ENCODE measurements at places on chromosomes 11 and 22.

- DNase-seq, result no peak
Measured at GRCh38 chr11:13316528-13316961, 39.0 kb downstream of the BMAL1 start.

- no peak for DNase-seq
Measured at GRCh38 chr11:61783717-61784505, 8.5 kb downstream of the TMEM258 start.

GRCh38 chr11:4087551-4087950, 7.0 kb upstream of the RRM1 start:
- no peak for DNase-seq

DNA sequence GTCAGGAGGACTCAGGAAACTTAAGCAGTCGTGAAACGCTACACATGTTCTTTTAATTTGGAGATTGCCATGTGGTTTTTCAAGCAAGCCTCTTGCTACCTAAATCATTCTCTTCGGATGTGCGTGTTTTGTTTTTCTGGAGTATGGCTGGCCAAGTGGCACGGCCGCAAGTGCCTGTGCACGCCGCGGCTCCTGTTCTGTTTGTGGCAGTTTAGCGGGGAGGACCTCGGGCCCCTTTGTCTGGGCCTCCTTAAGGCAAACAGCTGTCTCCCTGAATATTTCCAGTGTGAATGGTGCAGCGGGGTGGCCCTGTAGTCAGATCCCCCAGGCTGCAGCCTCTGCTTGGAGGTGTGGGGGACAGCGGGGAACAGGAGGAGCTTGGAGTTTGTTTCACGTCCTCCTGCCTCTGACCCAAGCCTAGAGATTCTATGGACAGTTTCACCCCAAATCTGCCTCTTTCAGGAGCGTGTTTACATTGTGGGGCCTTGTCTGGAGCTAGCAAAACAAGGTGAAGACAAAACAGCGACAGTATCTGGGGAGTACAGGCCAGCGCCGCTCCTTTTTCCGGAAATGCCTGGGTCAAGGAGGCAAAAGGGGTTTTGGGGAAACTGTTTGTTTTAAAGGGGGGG, 1.3 kb downstream of the LRP5 start:
- no peak for DNase-seq

DNA sequence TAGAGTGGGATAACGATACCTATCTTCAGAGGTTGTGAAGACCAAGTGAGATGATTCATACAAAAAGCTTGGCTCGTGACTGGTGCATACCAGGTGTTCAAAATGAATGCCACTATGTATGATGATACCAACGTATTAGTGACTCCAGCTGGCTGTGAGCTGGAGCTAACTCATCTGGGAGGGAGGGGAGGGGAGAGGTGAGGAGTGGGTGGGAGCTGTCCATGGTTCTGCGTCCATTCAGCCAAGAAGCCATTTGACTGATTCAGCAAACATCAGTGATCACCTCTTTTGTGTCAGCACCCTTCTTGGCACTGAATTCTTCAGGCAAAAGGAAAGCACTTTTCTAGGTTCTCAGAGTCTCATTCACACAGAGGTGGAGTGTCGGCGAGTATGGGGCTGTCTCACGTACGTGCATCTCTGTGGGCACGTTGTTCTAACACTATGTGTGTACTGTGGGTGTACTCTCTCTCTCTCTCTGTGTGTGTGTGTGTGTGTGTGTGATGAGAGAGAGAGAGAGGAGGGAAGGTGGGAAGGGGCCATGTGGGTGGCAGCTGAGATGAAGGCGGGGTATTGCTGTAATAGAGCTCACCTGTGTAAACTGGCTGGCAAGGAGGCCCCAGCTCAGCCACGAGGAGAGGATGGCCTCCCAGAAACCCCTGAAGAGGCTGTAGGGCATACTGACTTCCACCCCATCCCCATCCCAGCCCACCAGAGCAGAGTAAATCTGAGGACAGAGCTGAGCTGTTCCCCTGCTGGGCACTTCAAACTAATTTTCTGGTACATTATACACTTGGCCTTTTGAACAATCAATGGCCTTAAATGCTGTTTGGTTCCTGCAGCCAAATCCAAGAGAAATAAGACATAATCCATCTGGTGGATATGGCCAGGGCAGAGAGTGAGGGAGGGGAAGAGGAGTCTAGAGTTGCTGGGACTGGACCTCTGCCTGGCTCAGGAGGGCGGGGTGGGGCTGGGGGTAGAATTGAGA, 96.1 kb upstream of the THY1 start:
- DNase-seq, result no peak

- no peak for DNase-seq
Measured at GRCh38 chr11:68584097-68584496, 100.2 kb upstream of the GAL start.

DNA sequence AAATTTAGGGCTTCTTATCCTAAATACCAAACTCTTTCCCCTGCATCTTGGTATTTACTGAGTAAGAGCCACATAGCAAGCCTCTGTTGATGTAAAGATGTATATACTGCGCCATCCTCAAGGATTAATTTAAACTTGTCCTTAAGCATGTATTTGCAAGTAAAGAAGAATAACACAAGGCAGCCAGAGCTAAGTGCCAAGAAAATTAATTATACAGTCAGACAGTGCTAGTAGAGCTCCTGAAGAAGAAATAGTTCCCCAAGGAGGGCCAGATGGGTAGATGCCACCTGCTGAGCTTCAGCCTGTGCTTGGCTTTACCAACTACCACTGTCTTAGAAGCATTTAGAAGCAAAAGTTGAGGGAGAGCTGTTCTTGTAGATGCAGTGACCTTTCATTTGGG, 470.0 kb downstream of the BUD13 start:
- no peak for DNase-seq

DNA sequence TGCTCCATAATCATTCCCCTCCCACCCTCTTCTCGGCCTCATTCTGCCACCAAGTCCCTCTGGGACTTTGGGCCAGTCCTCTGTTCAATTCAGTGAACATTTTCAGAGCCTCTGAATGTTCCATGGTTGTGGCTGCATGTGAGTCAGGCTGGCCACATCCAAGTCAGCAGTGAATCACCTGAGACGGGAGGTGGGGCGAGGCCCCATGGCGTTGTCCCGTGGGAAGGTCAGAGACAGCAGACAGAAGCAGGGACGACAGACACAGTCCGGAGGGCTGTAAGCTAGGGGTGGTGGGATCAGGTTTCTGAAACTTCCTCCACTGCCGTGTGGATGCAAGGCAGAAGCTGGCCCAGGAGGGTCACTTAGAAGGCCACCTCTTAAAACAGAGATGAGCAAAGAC, 324.8 kb downstream of the MN1 start:
- no peak for DNase-seq

- no peak for DNase-seq
Measured at GRCh38 chr11:2461956-2462542, 17.2 kb downstream of the KCNQ1 start.

DNA sequence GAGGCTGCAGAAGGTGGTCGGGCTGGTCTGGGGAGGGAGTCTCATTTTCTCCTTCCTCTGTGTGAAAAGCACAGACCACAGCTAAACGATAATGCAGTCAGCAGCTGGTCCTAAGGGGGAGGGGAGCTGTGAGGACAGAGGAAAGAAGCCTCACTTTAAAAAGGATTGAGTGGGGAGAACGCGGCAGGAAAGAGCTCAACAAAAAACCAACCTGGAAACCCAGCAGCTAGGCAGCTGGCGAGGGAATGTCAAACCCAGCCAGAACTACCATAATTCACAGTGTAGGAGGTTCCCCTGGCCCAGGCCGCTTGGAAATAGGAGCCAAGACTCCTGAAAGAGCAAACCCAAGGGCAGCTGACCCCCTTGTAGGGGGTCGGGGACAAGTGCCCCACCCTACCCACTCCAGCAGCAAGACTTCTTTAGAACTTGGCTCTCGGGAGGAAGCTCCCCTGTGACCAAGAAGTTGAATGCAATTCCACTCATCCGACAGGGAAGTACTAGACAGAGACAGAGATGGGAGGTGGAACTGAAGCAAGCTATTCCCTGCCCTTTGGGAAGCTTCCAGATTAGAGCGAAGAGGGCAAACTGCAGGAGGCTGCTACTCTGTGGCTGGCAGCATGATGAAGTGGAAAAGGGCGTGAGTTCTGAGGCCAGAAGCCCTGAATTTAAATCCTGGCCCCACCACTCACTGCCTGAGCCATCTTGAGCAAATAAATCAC, 16.5 kb upstream of the DGKZ start:
- no peak for DNase-seq

GRCh38 chr11:5237420-5237819, 3.1 kb upstream of the HBD start:
- no peak for DNase-seq

DNA sequence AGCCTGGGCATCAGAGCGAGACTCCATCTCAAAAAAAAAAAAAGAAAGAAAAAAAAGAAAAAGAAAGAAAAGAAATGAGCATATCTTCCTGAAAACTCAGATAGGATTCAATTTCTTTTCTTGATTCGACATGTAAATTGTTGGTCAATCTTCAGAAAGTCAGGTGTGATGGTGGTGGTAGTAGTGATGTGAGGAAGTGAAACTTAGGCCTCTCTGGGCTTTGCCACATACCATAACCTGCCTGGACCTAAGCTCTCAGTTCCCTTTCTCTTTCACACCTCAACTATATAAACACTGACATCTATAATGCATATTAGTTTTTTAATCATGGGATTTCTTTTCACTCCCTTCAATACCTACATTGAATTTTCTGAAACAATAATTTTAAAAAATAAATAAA, 98.0 kb upstream of the TBCEL start:
- DNase-seq, result no peak

GRCh38 chr11:118746988-118747585, 43.9 kb downstream of the DDX6 start:
- no peak for DNase-seq

DNA sequence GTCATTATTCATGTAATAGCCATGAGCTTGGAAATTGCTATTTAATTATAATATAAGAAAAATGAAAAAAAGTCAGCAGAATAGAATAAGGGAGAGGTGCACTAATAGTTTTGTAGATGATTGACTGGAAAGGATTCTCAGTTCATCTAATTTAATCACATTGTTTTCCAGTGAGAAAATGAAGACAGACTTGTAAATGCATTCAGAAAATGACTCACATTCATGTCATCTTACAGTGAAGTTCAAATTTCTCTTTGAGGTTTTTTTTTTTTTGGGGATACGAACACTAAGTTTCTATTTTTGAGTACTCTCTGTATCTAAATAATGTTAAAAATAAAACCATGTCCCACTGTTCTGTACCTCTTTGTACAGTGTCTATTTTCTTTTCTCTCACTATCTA, 18.5 kb upstream of the OR4A16 start:
- no peak for DNase-seq

- DNase-seq, result no peak
Measured at GRCh38 chr22:43774318-43774915, 37.7 kb downstream of the EFCAB6 start.

- DNase-seq, result no peak
Measured at GRCh38 chr11:128579798-128580504, 7.4 kb downstream of the ETS1 start.

- DNase-seq, result no peak
Measured at GRCh38 chr22:27434898-27435297, 366.7 kb downstream of the MN1 start.

DNA sequence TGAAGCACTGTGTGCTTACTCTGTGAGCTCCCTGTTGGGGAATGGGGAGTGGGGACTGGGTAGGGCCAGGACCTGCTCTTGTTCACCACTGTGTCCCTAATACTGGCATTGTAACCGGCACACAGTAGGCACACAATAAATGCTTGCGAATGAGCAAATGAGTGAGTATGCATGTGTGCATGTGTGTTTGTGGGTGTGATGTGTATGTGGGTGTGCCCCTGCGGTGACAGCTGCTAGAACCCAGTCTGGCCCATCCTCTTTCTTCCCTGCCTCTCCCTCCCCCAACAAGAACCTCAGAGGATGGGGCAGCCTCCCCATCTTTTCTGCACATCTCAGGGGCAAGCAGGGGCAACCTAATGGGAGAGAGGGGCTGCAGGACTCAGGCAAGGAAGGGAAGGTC, 90.5 kb downstream of the MN1 start:
- no peak for DNase-seq

DNA sequence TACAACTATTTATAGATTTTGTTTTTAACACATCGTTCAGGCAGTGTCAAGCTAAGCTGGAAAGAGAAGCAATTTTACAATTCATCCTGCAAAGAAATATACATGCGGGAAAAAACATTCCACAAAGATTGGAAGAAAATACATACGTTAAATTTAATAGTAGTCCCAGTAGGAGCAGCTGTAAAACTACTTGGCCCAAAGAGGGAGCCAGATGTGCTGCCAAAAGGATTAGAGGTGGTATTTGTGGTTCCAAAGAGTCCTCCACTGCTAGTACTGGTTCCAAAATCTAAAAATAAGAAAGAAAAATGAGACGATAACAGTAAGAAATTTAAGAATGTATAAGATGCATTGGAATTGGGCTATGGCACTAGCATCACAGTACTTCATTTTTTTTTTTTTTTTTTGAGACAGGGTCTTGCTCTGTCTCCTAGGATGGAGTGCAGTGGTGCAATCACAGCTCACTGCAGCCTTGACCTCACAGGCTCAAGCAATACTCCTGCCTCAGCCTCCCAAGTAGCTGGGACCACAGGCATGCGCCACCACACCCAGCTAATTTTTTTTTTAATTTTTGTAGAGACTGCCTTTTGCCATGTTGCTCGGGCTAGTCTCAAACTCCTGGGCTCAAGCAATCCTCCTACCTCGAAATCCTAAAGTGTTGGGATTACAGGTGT, 21.5 kb downstream of the NUP98 start:
- no peak for DNase-seq

DNA sequence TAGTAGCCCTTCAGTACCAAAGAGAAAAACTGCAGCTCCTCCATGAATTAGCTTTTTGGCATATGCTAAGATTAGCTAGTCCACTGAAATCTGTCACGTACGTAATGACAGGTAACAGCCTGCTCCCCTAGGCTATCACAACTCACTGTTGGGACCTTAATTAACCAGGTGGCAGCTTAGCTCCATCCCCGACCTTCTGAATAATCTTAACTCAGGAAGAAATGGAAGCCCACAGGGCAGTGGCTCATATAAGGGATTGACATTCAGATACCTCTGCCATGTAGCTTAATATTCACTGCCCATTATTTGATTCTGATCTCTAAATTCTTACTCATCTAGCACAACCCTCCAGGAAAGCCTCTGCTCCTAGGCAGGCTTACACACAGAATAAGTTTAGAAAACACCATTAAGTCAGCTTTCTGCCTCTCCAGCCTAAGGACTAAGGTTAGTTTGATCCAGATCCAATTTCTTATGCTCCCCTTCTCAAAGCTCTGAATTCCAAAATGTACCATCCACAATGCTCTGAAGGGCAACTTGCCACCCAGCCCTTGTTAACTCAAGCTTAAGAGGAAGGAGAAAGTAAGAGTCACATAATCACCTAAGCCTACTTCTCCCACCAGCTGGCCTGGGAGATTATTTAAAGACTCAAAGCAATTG, 5.0 kb downstream of the HSPA8 start:
- DNase-seq, result no peak

DNA sequence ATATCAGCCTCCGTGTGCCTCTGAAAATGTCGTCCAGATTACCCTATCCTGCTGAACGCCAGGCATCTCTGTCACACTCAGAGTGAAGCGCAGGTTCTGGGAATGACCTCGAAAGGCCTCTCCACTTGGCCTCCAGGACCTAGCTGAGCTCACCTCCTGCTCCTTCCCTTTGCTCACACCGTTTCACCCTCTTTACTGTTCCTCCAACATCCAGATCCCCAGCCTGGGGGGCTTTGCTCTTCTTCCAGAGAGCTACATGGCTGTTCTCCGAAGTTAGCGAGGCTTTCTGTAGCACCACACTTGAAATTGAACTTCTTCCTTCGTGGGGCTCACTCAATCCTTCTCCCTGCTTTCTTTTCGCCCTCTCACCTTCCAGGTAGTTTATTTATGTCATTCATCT, 27.9 kb downstream of the GLB1L2 start:
- DNase-seq, result no peak

- DNase-seq, result no peak
Measured at GRCh38 chr11:106381895-106382294, 304.4 kb downstream of the AASDHPPT start.

GRCh38 chr11:32658639-32659406, 75.2 kb downstream of the EIF3M start:
- no peak for DNase-seq

Measured in stimulated activated CD8-positive, alpha-beta memory T cell treated with anti-CD3 and anti-CD28 coated beads, Interleukin-2, amount 100 ng/mL, for 1 hour (primary cell).